ENCODE measurements at places on chromosomes 7 and 10.

DNA sequence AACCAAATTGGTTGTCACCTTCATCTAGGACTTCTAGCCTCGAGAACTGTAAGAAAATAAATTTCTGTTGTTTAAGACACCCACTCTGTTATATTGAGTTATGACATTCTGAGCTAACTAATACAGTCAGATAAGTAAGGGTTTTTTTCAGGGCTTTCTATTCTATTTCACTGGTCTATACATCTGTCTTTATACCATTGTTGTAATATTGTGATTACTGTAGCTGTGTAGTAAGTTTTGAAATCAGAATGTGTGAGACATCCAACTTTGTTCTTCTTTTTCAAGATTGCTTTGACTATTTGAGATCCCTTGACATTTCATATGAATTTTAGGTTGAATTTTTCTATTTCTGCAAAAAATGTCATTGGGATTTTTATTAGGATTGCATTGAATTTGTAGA is 7.5 kb downstream of the IFIT1 start:
- no peak for DNase-seq

DNA sequence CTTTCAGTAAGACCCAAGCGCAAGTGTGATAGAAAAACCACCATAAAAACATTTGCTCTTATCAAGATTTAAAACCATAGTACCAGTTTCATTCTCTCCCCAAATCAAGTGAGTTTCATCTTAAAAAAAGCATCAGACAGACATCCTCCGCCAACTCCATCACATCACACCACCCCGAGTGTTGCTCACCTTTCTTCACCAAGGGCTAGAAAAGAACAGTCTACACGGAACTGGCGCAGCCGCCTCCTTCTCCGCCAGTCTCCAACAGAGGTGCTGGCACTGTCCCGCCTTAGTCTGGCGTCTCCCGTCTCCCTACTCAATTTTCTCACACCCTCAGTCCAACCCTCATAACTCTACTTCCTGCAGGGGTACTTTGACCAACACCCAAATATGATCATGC is 46.9 kb upstream of the WIPI2 start:
- DNase-seq, result no peak

- DNase-seq, result no peak
Observed at GRCh38 chr7:121278120-121279021, 50.4 kb upstream of the WNT16 start.

GRCh38 chr10:19929506-19930140 is 113.4 kb downstream of the PLXDC2 start:
- DNase-seq, result no peak

DNA sequence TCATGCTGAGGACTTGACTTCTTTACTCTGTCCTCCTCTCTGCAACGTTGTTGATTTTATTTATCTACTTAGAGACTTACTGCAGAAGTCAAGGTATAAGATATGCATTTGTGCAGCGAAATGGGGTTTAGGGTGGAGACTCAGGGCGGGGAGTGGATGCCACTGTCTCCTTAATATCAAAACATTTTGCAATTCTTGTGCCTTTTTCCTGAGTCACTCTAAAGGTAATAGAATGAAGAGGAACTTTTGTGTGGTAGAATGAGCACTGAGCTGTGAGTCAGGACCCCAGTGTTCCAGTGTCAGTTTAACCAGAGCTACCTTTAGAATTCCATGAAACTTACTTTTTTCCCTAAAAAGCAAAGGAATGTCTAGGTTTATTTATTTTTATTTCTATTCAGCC is 78.2 kb downstream of the VTI1A start:
- no peak for DNase-seq

DNA sequence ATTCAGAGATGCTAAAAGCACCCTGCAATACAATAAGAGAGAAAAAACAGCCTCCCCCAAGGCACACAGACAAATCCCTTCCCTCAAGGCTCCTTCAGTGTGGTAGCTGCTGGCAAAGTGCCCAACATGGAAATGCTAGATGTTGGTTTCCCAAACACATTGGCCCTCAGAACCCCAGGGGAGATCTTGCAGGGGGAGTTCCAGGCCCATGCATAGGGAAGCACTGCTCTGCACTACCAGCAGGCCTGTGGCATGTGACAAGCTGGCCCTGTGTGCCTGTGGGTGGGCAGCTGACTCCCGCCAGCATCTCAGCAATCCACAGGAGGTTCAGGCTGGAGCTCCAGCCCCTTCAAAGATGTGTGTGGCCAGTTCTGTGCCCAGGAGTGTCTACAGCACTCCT is 16.8 kb upstream of the CSGALNACT2 start:
- peak; percentile 59 for DNase-seq

DNA sequence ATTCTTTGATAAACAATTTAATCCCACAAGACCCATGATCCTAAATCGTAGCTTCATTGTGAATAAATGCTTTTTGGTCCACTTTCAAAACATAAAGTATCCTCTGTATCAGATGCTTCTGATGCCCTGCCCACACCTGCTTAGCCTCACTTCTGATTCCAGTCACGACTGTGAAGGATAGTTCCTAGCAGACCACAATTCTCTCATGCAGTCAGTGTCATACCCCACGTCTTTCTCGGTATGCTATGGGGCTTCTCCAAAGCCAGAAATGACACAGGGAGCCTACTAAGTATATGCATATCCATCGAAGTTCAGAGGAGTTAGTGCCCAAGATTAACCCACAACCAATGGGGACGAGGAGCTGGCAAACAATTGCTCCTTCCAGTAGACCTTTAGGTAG is 27.6 kb upstream of the CTNNA3 start:
- no peak for DNase-seq

DNA sequence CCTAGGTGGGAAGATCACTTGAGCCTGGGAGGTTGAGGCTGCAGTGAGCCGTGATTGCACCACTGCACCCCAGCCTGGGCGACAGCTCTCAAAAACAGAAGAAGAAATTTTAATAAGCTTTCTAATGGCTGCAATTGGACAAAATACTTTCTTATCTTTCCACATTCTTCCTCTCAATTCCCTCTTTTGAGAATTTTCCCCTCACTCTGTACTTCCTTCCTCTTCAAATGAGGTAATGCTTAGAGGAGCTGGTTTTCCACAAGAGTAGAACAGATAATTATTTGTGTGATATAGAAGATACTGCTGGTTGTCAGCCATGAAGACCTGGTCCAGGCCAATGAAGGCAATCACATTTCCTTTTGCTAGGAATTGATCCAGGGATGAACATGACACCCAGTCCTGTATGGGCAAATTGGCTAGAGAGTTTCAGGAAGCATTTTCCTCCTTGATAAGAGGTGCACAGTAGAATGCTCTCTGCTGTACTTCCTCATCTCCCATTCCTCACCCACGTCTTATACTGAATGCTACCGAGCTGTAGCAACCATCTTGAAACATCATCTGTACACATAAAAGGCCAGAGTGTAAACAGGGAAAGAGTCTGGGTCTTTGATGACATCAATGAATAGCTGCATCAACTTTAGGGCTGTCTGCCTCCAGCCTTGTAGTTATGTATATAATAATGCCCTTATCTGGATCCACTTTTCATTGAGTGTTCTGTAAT is 103.9 kb downstream of the CDK6 start:
- DNase-seq, result no peak

- no peak for DNase-seq
Observed at GRCh38 chr7:150851492-150852370, 586 bp upstream of the AOC1 start.

DNA sequence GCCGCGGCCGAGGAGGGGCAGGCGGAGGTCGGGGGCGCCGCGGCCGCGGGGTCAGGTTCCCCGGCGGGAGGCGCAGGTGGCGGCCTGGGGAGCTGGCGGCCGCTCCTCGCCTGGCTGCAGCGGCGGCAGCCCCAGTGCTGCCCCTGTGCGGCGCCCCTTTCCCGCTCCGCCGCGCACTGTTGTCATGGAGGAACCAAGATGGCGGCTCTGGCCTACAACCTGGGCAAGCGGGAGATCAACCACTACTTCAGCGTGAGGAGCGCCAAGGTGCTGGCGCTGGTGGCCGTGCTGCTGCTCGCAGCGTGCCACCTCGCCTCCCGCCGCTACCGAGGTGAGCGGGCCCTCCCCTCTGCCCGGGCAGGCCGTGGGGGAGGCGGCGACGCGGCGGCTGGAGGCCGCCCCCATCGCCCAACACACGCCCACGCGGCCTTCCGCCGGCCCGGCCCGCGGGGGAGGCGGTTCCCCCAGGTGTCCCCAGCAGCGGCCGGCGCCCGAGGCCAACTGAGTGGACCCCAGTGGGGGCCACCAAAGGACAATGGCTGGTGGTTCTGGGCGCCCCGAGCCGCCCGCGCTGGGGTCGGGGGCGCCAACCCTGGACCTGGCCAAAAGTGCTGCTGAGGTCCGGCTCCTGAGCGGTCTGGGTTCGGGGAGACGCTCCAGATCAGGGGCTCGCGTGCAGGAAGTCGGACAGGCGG is 425 bp downstream of the CASD1 start:
- peak; percentile 52 for DNase-seq

GRCh38 chr10:31650010-31650409 is 278.6 kb downstream of the ARHGAP12 start:
- no peak for DNase-seq

DNA sequence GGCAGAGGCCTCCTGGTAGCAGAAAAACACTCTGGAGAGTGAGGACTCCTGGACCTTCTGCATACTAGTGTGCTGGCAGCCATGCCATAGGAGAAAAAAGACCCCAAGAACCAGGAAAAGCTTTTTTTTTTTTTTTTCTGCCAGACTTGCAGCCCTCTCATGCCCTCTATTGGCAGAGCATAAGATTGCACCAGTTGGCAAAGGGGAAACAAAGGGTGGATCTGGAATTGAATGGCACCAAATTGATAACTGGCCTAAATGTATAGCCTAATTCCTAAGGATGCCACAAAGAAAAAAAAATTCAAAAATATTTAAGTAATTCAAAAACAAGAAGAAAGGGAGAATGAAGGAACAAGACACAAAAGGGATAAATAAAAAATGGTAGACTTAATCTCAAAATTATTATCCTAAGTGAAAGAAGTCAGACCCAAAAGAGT is 112.5 kb upstream of the GHITM start:
- DNase-seq, result no peak

DNA sequence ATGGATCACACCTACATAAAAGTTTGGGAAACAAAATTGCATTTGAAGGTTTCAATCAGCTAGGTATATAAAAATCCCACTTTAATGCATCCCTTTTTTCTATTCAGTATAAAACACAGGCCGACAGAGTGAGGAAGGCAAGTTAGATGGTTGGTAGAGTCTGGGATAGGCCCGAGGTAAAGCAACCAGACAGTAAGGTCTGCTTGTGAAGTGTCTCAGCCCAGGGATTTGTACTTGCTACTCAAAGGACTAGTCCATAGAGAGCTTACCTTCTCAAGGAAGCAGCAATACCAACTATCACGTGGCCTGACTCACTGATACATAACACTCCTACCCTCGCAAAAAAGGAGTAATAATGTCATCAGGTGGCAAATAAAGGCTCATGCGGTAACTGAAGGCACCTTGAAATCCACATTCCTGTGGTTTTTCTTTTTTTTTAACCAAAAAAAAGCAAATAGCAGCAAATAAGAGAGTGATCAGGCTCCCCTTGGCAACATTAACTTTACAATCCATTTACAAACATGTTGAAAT is 56.2 kb upstream of the ATP6V0A4 start:
- no peak for DNase-seq

DNA sequence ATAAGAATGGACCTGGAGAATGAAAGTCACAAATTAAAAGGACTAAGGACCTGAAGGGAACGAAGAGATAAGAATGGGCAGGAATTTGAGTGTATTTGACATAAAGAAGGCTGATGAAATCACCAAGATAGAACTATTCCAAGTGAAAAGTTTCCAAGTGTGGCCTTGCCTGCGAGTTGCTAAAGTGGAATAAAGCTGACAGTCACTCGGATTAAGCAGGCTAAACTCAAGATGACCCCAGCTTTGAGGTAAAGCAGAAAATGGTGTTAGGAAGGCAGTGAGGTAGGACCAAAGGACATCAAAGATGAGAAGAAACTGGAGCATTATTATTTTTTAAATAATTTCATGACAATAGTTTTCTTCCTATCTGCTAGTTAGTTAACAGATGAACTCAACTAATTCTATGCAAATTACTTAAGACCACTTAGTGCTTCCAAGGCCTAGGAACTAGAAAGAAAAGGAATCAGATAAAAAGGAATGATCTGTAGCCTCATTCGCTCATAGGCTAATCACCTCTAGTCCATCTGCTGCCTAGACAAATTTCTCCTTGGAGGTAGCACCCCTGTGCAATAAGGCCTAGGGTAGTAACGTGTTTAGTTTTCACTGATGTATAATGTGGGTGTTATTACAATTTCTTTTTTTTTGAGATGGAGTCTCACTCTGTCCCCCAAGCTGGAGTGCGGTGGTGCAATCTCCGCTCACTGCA is 34.5 kb downstream of the EZH2 start:
- DNase-seq, result no peak

GRCh38 chr7:31882187-31882586 is 188.0 kb downstream of the PDE1C start:
- DNase-seq, result no peak

DNA sequence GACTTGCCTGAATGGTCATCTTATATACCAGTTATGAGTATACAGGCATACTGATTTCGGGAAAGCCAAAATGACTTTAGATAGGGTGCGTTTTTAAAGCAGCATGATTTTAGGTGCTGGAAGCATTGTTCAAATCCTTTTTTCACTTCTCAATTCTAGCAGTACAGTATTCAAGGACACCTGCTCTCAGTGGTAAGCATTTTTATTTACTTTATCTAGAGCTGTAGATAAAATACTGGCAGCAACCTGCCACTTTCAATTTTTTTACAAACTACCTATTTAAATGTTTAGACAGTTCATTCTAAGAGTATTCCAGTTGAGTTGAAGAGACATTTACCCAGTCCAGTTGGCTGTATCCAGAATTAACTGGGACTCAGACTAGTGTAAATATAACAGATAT is 33.6 kb downstream of the TMEM106B start:
- no peak for DNase-seq

DNA sequence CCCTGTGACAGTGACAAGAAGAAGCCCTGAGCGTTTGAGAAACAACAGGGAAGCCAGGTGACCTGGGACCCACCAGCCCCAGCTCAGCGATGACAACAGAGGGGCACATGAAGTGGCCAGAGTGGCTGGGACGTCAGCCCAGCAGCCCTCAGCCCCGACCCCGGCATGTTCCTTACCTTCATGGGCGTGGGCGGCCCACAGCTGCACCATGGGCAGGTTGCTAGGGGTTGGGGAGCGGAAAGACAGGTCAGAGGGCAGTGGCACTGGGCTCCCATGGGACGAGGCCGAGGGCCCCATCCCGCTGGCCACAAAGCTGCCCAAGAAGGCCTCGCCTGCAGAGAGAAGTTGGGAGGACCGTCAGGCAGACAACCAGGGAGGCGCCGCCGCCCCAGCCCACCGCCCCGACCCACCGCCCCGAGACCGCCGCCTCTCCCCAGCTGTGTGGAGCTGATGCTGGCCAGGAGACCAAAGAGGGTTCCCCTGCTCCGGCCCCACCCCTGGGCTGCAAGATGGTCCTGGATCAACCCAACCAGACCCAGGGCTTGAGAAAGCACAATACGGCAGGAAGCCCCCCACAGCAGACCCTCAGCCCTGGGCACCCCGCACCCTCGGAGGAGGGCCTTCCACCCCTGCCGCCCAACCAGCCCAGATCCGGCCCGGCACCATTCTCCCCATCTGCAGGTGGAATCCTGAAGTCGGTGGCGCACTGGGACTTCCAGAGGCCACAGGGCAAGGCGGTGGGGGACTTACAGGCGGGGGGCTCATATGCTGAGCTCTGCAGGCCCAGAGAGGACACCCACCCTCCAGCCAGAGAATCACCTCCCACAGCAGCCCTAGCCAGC is 29.1 kb downstream of the TNRC18 start:
- no peak for DNase-seq

- DNase-seq, result no peak
Observed at GRCh38 chr7:94351703-94352102, 43.0 kb upstream of the COL1A2 start.

- DNase-seq, result no peak
Observed at GRCh38 chr7:81211204-81211933, 292.5 kb upstream of the SEMA3C start.

All from stimulated activated effector memory CD8-positive, alpha-beta T cell treated with anti-CD3 and anti-CD28 coated beads, Interleukin-12 subunit alpha, Interleukin-12 subunit beta, amount 100 ng/mL, for 72 hours (primary cell).